Stimulated activated CD8-positive, alpha-beta memory T cell treated with anti-CD3 and anti-CD28 coated beads, Interleukin-7, amount 100 ng/mL, for 4 hours (primary cell): ENCODE measurements at places on chromosomes 11 and 22.

- DNase-seq, result no peak
Observed at GRCh38 chr22:35325209-35325608, 25.5 kb downstream of the TOM1 start.

DNA sequence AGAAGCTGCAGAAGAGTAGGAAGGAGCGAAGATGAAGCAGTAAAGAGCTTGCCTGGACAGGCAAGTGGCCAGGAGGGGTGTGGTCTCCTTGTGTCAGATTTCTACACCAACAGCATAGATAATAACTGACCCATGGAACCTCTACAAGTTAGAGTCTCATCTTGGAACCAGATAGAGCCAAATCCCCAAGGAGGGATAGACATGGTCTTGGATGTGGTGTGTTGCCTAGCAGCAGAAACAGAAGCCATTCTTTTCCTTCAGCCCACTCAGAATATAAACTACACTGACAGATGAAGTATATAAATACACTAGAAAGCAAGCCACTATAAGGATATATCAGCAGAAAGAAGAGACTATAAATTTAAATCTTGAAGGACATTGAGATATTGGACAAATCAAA, 4.3 kb upstream of the CARD16 start:
- DNase-seq, result no peak

- DNase-seq, result no peak
Observed at GRCh38 chr11:68770781-68771180, 19.5 kb upstream of the TESMIN start.

DNA sequence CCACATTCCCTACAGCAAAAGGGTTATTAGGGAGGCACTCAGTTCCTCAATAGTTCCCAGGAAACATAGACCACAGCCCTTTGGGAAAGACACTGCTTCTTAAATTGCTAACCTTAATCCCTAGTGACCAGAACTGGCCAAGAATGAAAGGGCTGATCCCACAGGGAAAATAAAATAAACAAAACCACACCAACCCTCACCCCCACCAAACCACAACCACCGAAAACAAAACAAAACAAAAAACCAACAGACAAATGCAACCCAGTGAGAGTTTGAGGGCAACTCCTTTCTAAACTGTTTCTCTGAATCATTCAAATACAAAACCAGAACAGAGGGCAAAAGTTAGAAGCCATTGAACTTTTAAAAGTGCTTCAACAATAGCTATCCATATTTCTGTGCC, 57.2 kb downstream of the NAV2 start:
- no peak for DNase-seq

DNA sequence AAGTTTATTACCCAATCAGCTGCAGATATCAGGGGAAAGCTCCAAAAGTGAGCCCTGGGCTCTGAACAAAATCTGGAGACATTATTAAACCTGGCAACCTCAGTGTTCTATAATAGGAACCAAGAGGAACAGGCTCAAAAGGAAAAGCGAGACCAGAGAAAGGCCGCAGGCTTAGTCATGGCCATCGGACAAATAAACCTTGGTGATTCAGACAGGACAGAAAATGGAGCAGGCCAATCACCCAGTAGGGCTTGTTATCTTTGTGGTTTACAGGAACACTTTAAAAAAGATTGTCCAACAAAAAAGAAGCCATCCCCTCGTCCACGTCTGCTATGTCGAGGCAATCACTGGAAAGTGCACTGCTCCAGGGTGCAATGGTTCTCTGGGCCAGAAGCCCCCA, 7.7 kb upstream of the PANX1 start:
- no peak for DNase-seq

DNA sequence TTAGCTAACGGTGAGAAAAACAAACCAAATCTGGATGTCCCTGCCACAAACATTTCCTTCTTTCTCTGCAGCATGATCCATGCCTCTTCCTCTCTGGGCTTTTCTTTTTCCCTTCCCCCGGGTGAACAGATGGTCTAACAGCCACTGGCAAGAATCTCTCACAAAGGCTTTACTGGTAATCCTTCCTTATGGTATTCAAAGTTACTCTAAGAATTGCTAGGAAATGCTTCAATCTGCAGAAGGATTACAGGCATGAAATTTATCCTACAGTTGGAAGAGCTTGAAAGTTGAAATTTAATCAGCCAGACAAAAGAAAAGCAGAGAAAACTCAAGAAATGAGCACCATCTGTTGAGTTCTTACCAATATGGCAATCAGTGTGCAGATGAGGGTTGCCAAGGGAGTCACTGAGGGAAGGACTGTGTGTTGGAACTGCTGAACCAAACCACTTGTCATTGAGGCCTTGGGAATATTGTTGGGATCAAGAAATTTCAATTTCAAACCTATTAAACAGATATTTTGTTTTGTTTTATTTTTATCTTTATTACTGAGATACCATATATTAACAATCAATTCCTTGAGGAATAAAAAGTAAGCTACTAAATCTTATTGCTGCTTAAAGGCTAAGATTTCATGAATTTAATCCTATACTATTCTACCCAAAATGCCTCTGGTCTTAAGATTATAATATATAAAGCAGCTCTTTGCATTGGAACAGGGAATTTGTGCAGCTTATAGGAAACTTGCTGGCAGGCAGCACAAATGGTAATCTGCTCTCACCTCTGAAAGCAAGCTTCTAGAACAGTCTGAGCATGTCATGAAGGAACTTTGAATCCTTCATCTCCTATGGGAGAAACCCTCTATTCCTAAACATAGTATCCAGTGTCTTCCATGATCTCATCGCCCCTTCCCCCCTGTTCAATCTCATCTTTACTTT, 29.7 kb upstream of the NDUFC2 start:
- no peak for DNase-seq

DNA sequence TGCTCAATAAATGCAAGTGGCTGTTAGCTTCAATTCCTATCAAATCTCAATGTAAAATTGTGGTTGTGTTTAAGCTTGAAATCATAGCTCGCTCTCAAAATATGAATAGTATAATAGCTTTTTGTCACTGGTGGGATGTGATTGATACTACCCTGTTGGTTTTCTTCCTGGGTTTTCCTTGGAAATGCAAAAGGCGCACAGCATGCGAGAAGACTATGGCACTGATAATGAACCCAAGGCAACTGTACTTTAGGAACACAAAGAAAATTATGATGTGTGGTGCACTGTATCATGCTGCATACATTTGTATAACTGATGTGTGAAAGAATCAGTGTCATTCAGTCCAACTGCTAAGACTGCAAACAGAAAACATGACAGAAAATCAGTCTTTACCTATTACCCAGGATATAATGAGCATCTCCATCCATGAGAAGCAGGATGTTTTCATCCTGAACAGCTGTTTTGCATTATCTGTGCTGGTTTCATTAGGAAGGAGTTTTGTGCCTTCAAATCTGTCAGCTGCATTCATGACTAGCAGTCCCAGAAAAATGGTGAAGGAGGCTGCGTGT, 101.2 kb downstream of the TRPC6 start:
- DNase-seq, result no peak

DNA sequence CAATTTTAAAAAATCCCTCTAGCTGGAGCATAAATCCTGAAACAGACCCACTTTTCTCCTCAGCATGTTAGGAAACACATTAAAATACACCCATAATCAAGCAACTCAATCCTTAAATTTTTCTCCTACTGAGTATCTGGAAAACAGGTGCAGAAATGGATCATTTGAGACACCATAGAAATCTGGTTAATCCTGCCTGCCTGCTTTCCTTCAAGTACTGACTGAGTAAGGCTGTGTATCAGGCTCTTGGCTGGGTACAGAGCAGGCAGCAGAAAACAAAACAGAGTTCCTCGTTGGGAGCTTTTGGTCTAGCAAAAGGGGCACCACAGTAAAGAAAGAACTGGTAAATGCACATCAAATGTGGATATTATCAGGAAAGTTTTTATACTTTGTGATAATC, 1.9 kb downstream of the KCNQ1OT1 start:
- no peak for DNase-seq

DNA sequence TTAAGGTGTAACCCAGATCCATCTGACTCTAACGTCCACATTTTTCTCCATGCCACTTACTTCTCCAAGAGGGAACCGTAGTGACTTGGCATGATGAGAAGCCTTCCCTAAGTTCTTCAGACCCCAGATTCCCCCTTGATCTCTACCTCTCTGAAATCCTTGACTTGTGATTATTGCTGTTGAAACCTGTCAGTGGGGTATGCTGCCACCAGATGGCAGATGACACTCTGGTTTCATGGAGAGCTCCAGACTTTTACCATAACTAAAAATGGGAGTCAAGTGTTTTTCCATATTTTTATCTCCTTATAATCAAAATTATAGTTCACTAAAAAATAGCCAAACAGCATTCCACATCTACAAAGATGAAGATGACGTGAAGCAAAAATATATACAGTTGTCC, 504.2 kb downstream of the SOX6 start:
- no peak for DNase-seq

GRCh38 chr11:697811-698311, 2.2 kb downstream of the TMEM80 start:
- DNase-seq, result no peak

DNA sequence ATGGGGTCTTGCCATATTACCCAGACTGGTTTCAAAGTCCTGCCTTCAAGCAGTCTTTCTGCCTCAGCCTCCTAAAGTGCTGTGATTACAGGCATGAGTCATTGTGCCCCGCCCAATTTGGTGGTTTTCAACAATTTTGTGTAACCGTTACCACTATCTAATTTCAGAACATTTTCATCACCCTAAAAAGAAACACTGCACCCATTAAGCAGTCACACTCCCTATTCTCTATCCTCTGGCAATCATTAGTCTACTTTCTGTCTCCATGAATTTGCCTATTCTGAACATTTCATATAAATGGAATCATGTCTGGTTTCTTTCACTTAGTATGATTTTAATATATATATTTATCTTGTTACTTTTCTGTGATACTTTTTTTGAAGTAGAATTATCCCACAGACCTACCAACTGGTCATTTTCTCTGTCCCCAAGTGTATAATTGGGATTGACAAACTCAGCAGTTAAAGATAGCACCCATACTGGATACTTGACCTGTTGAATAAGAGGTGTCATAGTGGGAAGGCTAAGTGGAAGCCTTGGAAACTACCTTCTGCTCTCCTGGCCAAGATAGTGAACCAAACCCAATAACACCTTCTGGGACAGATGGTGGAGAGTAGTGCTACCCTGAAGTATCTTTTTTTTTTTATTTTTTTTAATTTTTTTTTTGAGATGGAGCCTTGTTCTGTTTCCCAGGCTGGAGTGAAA, 64.8 kb downstream of the STIM1 start:
- DNase-seq, result peak; percentile 76

DNA sequence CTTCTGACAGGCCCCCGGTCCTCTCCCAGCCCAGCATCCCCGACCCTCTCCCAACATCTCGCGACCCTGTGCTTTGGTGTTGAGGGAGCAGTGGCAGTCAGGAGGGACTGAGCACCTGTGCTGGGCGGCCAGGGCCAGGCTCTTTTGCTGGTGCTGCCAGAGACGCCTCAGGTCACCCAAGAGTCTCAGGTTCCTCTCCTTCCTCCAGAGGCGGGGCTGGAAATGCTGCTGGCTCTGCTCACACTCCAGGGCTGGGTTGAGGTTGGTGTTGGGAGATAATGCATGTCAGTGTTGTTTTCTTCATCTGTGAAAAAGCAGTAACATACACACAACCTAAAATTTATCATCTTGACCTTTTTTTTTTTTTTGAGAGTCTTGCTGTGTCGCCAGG, 1.2 kb upstream of the IGLL1 start:
- DNase-seq, result no peak

DNA sequence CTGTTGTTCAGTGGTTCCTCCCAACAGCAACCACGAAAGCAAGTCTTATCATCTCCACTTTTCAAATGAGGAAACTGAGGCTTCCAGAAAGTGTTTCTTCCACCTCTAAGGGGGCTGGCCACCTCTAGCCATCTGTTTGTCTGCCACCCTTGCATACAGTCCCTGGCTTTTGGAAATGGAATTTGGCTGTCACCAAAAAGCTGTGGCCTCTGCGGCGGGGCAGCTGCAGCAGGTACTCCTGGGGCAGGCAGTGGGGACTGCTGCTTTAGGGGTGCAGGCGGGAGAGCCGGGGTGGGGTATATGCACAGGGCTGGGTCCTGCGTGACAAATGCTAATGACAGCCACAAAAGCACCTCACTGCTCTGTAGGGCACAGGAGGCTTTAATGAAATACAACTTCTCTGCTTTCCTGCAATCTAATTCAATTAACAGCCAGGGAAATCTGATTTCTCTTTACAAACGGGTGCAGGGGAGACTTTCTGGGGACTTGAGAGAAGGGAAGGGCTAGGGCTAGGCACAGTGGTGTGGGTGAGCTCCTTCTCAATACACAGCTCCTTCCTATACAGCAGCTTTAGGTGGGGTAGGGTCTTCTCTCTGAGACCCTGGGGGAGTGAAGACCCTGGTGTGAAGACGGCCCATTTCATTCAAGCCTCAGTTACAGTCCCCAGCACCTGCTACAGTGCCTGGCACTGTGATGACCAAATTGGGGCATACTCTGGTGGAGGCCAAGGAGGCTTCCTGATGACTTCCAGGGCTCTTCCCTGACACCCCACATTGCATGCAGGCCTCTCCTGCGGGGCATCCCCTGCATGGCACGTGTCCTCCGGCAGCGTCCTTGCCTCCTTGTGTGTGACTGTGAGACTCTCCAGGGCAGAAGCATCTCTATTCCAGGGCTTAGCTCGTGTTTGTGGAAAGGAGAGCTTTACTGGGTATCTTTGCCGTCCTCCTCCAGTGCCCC, 161.6 kb downstream of the CEP164 start:
- DNase-seq, result no peak

DNA sequence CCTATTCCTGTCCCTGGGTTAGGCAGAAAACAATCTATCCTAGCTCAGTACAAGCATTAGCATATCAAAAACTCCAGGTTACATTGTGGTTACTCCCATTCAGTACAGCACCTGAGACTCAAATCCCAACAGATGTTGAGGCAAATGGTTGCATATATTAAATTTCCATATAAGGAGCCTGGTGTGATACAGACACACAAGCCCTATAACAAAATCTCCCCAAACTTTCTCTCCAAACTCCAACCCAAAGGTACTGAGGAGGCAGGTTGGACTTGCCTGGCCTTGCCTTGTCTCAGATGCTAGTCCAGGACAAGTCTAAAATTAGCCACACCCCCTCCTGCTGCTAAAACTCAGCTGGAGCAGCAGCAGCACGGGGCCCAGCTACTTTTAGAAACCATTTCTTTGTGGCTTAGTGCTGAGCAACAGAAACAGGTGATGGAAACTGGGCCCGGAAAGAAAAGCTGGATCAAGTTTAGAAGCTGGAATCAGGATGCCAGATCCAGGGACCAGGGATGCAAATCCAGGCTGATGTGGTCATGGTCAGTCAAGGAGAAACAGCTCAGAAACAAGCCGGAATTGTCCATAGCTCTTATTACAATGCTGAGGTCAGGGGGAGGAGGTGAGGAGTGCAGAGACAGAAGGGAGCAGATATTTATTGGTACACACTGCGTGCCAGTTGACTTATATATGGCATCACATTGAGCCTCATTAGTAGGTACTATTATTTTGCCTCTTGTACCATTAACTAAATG, 73.7 kb upstream of the AMOTL1 start:
- no peak for DNase-seq
